ENCODE measurements at places on chromosomes 5 and 9. TPM values are rescaled to one million over a fixed set of nuclear protein-coding genes. Genes with fewer than 3 reads are reported as not detected.

IL3 gene
- not detected for total RNA-seq

CATSPER3 gene
- total RNA-seq, result 1.9 TPM

SPINK13 gene
- total RNA-seq, result not detected

HTR1A gene
- total RNA-seq, result not detected

TMEM174 gene
- not detected for total RNA-seq

DNA sequence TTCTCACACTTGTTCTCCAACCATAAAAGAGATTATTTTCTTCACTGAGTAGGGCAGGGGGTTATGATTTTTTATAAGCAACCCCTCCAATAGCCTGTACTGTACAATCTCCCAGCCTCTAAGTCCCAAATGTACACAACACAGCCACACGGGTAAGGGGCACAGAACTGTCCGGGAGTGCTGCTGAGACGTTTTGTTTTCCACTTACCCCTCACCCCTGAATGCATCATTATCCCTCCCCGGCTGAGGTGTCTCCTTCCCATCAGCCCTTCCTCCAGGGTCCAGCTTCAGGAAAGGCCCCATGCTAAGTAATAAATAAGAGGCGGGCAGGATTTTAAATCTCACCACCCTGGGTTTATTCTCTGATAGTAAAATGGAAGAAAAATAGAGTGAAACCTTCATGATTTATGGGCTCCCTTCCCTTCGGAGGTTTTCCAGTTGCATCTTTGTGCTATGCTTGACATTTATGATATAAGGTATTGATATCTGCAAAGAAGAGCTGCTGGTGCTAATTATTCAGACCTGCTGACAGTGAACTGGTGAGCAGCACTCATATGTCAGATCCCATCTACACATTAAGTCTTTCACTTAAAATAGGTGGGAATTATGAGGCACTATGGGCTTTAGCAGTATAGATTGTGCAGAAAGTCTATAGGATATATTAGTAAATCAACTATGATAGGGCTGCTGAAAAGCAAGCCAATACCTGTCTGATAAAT, 67.2 kb upstream of the MEGF10 start:
- H3K4me3 ChIP-seq, result no peak overlapping the region
- no peaks in the 10 kb centered on the region for H3K27me3 ChIP-seq
- H3K36me3 ChIP-seq, result no peaks in the 10 kb centered on the region
- H3K27ac ChIP-seq, result no peak overlapping the region

GRCh38 chr5:115666023-115666422, 40.2 kb upstream of the TMED7 start:
- DNase-seq, result no peak
- no peaks in the 10 kb centered on the region for H3K36me3 ChIP-seq
- H3K4me3 ChIP-seq, result no peak overlapping the region
- no peaks in the 10 kb centered on the region for H3K4me1 ChIP-seq

- no peak for DNase-seq
- H3K4me1 ChIP-seq, result no peaks in the 10 kb centered on the region
- no peak overlapping the region for H3K27ac ChIP-seq
Observed at GRCh38 chr5:129135633-129136032, 41.1 kb downstream of the ISOC1 start.

- DNase-seq, result no peak
- H3K27me3 ChIP-seq, result no peaks in the 10 kb centered on the region
- no peaks in the 10 kb centered on the region for H3K4me1 ChIP-seq
- H3K4me3 ChIP-seq, result no peak overlapping the region
Observed at GRCh38 chr5:74596927-74597326, 43.6 kb downstream of the ENC1 start.

GRCh38 chr9:114688909-114689610, 7.1 kb upstream of the TEX48 start:
- H3K4me1 ChIP-seq, result no peaks in the 10 kb centered on the region
- no peak overlapping the region for H3K4me3 ChIP-seq
- H3K36me3 ChIP-seq, result no peaks in the 10 kb centered on the region
- H3K27ac ChIP-seq, result no peak overlapping the region
- no peak for DNase-seq

DNA sequence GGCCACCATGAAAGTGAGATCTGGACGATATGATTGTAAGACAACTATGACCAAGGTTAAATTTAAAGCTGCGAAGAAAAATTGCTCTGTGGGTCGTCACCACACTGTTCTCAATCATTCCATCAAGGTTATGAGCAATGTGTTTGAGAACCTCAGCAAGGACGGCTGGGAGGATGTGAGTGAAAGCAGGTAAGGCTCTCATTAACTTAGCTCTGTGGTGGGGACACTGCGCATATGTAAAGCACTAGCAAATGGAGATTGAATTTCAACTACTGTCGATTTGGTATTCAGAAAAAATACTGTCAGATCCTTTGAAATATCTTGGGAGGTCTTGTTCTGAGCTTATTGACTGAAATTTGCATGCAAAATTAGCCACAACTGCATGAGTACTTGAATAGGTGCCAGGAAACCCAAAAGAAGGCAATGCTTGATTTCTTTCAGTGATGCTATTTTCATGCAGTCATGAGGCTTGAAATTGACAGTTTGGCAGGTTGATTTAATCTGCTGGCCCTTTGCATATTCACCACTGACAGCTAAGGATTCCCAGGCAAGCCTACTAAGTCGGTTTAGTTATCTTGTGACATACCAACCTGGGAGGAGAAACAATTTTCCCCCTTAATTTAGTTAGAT, 183.9 kb upstream of the SH3GL2 start:
- no peak for DNase-seq
- H3K36me3 ChIP-seq, result no peaks in the 10 kb centered on the region
- no peaks in the 10 kb centered on the region for H3K27me3 ChIP-seq
- H3K27ac ChIP-seq, result no peak overlapping the region
- no peaks in the 10 kb centered on the region for H3K4me1 ChIP-seq

DNA sequence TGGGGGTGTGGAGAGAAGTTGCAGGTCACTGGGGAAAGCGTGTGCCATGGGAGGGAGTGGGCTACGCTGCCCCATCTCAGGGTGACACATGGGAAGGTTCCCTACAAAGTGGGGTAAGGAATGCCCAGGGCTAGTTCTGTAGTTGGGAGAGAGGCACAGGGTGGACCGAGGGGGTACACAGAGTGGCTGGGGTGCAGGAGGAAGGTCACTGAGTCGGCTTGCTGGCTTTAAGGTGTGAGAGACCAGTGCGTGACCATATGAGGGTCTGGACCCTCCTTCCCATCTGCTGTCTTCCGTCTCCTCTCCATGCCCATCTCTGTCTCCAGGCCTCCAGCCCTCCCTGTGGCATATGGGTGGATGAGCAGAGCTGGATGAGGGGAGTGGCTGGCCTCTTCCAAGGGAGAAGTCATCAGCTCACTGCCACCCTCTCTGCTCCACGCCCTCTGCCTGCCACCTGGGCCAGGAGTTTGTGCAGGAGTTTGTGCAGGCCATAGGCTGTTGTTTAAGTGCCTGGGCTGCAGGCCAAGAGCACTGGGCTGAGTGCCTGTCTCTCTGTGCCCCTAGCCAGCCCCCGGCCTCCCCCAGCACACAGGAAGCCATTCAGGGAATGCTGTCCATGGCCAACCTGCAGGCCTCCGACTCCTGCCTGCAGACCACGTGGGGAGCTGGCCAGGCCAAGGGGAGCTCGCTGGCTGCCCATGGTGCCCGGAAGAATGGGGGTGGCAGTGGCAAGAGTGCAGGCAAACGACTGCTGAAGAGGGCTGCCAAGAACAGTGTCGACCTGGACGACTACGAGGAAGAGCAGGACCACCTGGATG, 96.8 kb downstream of the PHF2 start:
- peaks cover 39% of the 10 kb centered on the region for H3K36me3 ChIP-seq
- H3K4me1 ChIP-seq, result no peaks in the 10 kb centered on the region
- no peaks in the 10 kb centered on the region for H3K27me3 ChIP-seq
- peak; percentile 1 for DNase-seq
- H3K27ac ChIP-seq, result no peak overlapping the region

DNA sequence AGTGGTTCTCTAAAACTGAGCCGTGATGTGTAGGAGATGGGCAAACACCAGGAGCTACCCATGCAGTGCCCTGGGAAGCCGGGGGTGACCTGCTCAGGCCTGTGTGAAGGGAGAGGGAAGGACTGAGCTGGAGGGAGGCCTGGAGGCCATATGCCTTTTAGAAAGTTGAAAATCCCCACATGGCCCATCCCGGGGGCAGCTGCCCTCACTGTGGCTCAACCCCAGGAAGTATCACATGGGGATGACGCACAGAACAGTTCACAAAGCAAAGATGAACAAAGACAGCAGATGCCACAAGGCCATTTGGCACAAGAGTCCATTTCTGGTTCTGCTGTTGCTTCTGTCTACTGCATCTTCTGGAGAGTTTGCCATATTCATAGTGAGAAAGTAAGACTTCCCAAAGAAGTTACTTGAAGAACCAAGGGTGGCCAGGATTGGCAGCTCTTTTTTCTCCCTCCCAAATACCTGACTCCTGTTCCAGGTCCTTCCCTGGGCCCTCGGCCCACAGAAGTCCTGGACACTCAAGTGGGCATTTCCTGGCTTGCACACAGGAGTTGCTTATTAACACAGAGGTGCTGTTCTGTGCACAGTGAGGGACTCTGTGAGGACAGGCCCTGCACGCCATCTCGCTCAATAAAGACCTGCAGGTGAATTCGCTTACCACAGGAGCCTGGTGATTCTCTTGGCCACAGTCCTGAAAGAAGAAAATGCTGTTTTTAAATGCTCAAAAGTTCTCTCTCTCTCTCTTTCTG, 25.1 kb downstream of the ACSL6 start:
- DNase-seq, result no peak
- no peaks in the 10 kb centered on the region for H3K36me3 ChIP-seq
- no peak overlapping the region for H3K27ac ChIP-seq
- peaks cover 8% of the 10 kb centered on the region for H3K4me1 ChIP-seq
- no peak overlapping the region for H3K4me3 ChIP-seq

DNA sequence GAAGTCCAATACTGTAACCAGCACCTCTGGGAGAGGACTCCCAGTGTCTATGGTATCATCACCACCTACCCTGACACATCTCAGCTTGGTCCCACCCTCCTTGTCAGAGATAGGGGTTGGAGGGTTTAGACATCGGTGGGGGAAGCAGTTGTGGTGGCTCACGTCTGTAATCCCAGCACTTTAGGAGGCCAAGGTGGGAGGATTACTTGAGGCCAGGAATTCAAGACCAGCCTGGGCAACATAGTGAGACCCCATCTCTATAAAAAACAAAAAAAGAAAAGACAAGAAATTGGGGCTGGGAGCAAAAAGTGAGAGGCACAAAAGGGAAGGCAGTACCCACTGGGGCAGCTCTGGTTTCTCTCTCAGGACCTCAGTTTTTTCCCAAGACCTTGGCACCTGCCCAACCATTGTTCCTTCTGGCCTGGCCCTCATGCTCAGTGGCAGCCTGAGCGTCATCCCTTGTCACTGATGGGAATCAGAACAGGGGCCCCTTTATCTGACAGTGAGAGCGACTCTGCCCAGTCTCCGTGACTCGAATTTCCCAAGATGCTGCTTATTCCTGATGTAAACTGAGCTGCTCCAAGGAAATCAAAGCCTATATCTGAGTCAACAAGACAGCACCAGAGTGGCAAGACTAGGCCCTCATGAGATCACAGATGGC, 80.5 kb upstream of the HSPA9 start:
- no peak overlapping the region for H3K4me3 ChIP-seq
- H3K27ac ChIP-seq, result no peak overlapping the region
- H3K4me1 ChIP-seq, result no peaks in the 10 kb centered on the region
- no peaks in the 10 kb centered on the region for H3K27me3 ChIP-seq

GRCh38 chr5:125756456-125756855, 666.8 kb upstream of the GRAMD2B start:
- no peaks in the 10 kb centered on the region for H3K4me1 ChIP-seq
- H3K36me3 ChIP-seq, result no peaks in the 10 kb centered on the region
- H3K27ac ChIP-seq, result no peak overlapping the region
- DNase-seq, result no peak
- H3K27me3 ChIP-seq, result no peaks in the 10 kb centered on the region
